ENCODE measurements at places on chromosomes 5 and 9.

DNA sequence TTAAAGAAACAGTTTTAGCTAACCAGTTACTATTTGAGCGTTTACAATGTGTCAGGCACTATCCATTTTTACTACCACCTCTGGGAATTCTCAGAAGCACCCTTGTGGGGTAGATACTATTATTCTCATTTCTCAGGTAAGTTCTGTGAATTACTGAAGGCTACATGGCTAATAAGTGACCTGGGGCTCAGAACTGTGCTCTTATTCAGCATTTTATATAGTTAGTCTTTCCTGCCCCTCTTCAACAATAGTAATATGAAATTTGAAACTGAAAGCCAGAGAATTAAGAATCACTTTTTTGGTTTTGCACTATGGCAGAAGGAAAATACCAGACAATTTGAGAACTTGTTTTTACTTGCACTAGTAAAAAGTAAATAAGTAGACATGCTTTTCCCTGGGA, 11.8 kb downstream of the ELL2 start:
- no peak for DNase-seq

DNA sequence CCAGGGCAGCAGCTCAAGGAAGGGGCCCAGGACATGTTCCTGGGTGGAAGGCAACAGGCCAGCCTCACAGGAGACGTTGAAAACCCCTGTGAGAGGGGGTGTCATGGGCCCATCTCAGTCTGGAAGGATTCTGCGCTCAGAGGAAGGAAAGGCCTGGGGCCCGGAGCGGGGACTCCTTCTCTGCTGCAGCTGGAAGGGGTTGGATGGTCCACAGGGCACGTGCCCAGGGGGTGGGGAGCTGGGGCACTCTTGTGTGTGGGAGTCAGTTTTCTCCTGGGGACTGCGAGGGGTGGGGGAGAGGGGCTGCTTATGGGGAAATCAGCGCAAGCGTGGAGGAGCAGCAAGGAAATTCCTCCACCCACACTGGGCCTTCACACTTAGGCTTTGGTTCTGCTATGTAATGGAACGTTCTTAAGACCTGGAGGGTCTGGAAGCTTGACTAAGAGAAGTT, 2.9 kb upstream of the LPCAT1 start:
- DNase-seq: no peak

GRCh38 chr9:98049288-98050072, 7.1 kb upstream of the NANS start:
- DNase-seq: no peak

GRCh38 chr5:81014348-81014747, 54.2 kb downstream of the RASGRF2 start:
- DNase-seq: no peak

DNA sequence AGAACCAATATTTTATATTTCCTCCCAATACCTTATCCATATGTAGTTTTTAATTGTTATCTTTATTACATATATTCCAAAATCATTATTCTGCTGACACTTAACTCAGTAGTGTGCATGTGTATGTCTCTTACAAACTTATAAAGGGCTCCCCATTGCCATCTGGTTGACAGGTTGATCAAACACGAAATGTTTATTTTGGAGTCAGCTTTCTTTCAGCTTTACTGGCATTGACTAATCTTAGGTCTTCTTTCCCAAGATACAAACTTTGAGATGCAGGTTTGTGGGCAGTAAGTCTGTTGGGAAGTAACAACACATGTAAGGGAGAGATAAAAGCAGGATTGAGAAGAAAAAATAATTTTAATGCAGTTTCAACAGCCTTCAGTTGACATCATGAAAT, 716.0 kb upstream of the CHD1 start:
- DNase-seq: no peak

GRCh38 chr5:138557677-138558076, 14.6 kb upstream of the ETF1 start:
- no peak for DNase-seq

GRCh38 chr5:73411936-73412596, 36.5 kb downstream of the FOXD1 start:
- DNase-seq: no peak

GRCh38 chr9:14530841-14531240, 162.4 kb downstream of the ZDHHC21 start:
- DNase-seq: no peak

- DNase-seq: no peak
Observed at GRCh38 chr5:134141331-134142050, 27.0 kb downstream of the TCF7 start.

DNA sequence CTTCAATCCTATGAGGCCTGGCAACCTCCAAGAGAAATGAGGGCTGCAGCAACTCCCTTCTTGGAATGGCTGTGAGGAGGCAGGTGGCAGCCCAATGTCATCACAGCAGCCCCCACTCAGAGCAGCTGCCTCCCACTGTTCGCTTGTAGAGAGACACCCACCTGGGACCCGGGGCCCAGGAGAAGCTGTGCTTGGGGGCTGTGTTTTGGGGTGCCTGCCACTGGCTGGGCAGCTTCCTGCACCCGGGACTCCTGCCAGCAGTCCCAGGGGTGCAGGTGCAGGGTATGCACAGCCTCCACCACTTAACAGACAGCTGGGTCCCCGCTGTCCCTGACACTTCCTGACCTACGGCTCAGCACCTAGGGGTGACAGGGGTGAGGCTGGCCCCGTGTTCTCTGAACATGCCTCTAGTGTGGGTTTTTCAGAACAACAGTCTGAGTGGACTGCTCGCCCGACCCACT, 26.2 kb downstream of the NIPAL4 start:
- DNase-seq: no peak

DNA sequence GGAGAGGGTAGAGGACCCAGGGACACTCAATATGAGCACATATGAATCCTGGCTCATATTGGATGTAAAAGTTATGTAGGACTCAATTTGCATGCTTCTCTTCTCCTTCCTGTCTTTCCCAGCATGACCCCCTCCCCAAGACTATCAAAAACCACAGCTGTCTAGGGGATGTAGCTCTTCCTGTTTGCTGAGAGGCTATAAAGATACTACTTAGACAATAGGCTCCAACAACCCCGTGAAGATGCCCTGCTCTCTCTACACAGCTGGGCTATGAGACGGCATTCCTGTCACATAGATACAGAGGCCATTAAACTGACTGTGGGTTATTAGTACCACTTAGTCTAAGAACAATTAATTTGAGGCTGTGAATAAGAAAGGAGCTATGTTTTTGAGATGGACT, 56.5 kb upstream of the PCSK1 start:
- no peak for DNase-seq

DNA sequence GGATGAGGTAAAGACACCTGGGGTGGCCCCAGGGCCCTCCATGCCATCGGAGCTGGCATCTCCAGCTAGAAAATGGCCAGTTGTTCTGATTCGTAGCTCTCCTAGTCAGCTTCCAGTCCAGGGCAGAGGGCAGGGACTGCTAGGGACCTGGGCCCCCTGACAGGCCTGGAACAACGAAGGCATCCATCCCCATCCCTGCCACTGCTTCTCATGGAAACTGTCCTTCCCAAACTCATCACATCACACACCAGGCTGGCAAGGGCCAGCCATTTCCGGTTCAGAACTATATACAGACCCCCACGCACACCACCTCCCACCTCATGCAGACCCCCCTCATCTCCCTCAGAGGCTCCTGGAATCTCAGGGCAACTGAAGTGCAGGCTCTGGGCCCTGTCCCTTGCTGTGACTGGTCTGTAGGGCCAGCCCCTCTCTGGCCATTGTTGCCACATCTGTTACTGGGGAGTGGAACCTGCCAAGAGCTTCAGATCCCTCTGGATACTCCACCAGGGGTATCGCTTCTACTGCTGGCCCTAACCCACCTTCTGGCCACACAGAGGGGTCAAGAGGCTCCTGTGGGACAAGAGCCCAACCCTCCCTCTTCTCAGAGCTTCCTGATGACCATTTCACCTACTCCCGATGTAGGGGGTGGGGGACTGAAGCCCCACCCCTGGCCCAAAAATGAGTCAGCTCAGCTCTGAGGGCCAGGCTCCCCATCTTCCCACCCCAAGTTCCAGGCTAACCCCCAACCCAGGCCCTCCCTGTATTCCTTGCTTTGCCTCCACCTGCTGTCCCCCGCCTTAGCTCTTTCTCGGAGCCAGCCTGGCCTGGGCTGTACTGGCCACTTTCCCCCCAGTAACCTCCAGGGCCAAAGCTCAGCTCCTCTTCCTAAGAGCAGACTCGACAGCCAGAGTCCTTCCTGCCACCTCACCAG, 1.2 kb upstream of the MZB1 start:
- DNase-seq: no peak

Data from nephron progenitor cell (in vitro differentiated cells).